ENCODE measurements at places on chromosomes 7 and 10.

GRCh38 chr10:24360282-24361127 lies 151.6 kb downstream of the KIAA1217 start:
- no peak for DNase-seq

- DNase-seq: no peak
Measured at GRCh38 chr10:89591111-89591795, 53.8 kb downstream of the PANK1 start.

GRCh38 chr7:101686030-101686429 lies 56.9 kb upstream of the MYL10 start:
- no peak for DNase-seq

DNA sequence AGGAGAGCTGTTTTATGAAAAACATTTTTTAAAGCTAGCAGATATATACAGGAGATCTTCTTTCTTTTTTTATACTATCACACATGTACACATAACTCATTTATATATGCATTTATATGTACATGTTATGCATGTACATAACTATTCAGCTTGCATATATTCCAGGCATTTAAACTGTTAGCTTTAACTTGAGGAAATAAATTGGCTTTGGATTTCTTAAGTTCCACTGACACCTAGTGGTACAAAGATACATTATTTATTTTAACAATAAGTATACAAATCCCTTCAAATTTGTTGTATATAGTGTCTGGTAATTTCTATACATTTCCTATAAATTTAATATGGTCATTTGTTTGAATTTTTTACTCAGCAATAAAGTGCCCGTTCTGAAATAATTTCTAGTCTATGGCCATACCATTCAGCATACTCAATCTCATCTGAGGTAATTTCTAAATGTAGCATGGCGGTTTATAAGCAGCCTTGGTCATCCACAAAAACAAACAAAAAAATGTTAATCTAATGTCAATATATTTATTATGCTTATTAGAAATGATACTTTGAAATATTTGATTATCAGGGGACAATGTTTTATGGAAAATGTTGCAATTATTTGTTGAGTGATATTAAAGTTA lies 11.6 kb downstream of the ZDHHC6 start:
- DNase-seq: no peak

DNA sequence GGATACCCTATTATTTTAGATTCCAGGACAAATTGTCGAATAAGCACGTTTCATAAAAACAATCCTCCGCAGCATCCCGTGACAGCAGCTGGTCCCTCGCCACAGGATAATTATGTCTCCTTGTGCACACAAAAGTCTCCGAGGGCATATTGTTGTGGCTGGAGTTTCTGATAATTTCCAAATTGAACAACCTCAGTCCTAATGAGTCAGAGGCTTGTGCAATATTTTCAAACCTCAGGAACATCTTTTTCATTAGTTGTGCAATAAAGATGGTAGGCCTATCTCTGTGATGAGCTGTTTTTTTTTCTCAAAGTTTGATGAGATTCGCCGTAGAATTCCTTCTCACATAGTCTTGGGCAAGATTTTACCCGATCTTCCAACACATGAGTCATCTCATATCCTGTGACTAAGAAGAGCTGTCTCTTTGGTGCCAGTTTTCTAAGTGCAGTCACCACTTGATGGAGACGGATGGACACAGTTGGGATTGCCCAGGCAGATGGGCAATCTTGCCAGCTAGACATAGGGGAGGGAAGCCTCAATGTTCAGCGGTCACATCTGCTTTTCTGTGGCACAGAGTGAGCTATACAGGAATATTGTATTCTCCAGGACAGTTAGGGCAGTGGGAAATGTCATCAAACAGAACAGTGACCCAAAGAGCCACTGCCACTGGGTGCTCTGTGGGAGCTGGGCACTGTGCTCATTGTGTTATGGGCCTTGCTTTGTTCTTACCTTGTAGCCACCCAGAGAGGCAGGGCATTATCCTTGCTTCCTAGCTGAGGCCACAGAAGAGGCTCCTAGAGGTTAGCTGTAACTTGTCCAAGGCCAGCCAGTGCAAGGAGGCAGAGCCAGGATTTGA lies 7.8 kb downstream of the HTRA1 start:
- DNase-seq: no peak

- no peak for DNase-seq
Measured at GRCh38 chr7:73718438-73718881, 1.0 kb downstream of the STX1A start.

DNA sequence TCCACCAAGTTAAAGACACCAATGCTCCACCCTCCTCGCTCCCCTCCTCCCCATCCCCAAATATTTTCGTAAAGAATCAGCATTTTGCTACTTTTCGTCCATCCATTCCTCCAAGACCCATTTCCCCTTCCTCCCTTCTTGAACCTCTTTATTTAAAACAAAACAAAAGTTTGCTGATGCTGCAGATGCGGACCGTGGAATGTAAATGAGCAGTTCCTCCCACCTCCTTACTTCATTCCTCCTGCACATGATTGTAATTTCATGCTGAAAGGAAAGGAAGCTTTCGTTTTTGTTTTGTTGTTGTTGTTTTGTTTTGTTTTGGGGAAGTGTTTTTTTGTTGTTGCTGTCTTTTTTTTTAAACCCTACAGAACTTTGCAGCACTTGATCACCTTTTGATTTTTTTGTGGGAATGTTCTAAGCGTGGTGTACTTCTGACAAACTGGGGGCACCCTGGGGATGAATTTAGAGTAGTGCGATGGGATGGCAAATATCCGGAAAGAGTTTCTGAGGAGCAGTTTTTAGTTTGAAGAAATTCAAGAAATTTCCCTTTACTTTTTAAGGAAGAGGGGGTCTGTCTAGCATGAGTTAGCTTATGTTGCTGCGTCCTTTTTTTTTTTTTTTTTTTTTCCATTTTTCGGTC lies 177.3 kb downstream of the TCF7L2 start:
- no peak for DNase-seq

GRCh38 chr10:86614853-86615252 lies 39.5 kb upstream of the OPN4 start:
- no peak for DNase-seq

- DNase-seq: no peak
Measured at GRCh38 chr7:73706126-73707044, 13.1 kb downstream of the STX1A start.
